IPS DF 6.9 (cell line): ENCODE measurements at places on chromosomes 12 and 14.

DNA sequence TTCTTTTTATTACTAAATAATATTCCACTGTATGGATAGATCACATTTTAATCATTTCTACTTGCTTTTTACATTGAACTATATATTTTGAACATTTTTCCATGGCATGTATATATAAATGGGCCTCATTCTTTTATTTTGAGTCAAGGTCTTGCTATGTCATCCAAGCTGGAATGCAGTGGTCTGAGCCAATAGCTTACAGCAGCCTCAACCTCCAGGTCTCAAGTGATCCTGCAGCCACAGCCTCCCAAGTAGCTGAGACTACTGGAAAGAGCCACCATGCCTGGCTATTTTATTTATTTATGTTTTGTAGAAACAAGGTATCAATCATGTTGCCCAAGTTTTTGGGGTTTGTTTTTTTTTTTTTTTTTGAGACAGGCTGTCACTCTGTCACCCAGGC, 7.6 kb downstream of the FCF1 start:
- no peak for DNase-seq

- DNase-seq, result no peak
These were observed 8.8 kb upstream of the HEBP1 start for GRCh38 chr12:13008741-13009380.

GRCh38 chr12:39605996-39606395, 13.6 kb downstream of the ABCD2 start:
- no peak for DNase-seq

DNA sequence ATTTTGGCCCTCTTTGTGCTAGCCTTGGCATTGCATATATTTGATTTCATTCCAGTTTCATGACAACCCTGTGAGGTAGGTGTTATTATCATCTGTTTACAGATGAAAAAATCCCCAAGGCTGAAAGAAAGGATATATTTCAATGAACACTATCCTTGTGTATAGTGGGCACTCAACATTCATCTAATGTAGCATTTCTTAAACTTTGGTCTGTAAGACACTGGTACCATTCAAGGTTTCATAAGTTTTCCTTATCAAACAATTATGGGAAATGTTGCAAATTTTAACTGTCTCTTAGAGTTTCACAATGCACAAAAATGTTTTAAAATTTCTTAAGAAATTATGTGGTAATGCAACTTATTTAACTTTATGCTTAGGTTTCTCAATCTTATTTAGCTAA, 44.3 kb downstream of the ATP23 start:
- no peak for DNase-seq

GRCh38 chr14:94112513-94113063, 2.1 kb downstream of the IFI27 start:
- DNase-seq, result no peak

GRCh38 chr12:19553175-19553574, 113.9 kb downstream of the AEBP2 start:
- no peak for DNase-seq
